ENCODE measurements at places on chromosomes 2 and 18.

DNA sequence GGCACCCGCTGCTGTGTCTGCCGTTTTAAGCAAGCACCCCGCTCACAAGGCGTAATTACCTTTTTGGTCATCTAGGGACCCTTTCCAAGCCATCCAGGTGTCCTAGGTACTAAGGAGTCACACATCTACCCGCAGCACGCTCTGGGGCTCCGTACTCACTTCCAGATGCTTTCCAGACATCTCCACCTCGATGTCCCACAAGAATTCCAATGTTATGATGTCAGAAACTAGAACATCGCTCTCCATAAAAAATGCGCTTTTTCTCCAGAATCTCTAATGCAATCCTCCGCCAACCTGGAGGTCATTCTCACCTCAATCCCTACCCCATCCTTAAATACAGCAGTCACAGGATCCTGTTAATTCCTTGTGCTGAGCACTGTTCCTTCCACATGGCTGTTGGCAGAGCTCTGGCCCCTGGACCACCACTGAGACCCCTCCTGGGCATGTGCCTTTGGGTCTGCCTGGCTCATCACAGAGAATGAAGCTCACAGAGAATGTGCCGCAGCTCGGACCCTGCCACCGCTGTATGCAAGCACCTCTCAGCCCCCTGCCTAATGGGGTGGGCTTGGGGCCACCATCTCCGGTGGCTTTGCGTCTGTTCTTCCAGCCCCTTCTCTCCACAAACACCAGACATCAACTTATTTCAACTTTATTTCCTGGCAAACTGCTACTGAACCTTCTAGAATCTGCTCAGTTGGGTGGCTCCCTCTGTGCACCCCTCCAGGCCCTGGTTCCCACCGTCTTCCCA lies 4.6 kb upstream of the PXDN start:
- no peak for DNase-seq

- DNase-seq, result no peak
These were observed 268.6 kb downstream of the FIGN start for GRCh38 chr2:163467251-163467630.

GRCh38 chr2:71561441-71562267 lies 108.3 kb downstream of the DYSF start:
- no peak for DNase-seq

GRCh38 chr18:59055345-59056032 lies 84.2 kb upstream of the SEC11C start:
- no peak for DNase-seq

- DNase-seq, result no peak
These were observed 819.6 kb downstream of the RNF144A start for GRCh38 chr2:7736646-7737305.

DNA sequence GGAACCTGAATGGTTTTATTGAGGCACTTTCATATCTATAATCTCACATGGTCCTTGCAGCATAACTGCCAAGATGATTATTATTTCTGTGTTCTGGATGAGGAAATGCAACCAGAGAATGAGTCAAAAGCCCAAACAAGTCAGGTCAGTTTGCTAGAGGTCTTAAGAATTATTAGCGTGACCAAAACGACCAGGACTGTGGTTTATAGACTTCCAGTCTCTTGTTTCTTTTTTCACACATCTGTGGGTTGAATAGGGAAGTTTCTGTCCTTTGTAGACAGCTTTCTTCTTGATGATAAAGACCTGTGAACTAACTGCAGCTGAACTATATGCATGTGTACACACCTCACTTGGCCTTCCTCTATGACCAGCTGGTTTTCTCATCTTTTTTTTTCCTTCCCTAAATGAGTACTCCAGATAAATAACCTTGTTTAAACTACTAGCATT lies 13.9 kb downstream of the ADAM23 start:
- DNase-seq, result no peak

DNA sequence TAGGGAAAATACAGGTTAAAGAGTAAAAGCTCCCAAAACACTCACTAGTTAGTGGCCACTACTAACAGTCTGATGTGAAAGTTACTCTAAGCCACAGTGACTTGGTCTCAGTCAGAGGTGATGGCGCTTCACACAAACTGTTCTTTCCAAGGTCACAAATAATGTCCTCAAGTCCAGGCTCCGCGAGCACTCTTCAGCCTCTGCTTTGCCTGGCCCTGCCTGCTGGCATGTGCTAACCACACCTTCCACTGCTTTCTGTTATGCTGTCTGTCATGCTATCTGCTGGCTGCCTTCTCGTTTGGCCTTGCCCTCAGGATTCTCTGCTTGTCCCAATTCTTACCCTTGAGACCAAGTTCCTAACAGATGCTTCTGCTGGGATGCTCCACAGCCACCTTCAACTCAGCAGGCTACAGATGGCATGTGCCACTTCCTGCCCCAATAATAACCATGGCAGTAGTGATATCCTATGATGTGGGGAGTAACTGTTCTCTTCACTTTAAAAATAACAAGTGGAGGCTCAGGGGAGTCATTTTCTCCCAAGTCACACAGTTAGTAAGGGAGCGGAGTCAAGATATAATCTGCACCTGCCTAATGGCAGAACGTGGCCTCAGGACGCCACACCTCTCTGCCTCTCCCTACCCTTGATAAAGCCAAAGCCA lies 75.7 kb downstream of the ZAP70 start:
- no peak for DNase-seq

- DNase-seq, result no peak
These were observed 75.9 kb downstream of the TMEM182 start for GRCh38 chr2:102837626-102838198.

DNA sequence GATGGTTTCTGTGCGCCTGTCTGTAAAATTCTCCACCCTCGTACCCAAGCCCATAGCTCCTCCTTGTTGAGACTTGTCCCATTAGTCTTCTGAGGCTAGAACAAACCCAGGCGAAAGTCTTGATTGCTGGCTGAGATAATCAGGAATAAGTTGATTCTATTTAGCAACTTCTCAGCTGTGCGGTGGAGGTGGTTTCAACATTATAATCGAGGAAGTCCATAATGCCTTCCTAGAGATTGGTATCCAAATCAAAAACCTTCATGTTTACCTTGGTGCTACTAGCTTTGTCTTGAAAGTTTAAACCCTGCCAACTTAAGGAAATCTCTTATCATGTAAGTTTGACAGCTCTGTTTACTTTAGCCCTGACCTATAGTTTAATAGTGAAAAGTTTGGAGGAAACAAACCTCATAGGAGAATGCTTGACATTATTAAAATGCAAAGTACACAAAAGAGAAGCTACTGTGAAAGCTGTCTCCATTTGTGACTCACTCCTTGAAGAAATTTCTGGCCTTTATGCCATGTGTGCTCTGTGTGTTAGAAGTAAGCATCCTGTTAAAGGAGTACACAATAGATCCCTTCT lies 36.6 kb upstream of the DSC1 start:
- no peak for DNase-seq

GRCh38 chr2:11569636-11570035 lies 35.8 kb downstream of the GREB1 start:
- DNase-seq, result no peak

GRCh38 chr18:62455222-62455621 lies 67.6 kb upstream of the ZCCHC2 start:
- no peak for DNase-seq

DNA sequence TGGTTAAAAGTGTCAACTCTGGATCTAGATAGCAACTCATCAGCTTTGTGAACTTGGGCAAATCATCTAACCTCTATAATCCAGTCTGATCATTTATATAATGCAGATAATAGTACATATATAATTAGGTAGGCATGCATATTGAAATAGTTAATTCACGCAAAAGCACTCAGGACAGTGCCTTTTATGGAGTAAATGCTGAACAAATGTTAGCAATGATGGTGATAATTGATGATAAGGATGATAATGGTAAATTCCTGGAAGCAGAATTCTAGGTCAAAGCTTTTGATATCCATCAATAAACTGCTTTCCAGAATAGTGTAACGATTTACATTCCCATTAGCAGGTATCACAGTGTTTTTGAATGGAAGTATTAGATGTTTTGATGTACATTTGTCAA lies 59.7 kb upstream of the CYP26B1 start:
- DNase-seq, result no peak

DNA sequence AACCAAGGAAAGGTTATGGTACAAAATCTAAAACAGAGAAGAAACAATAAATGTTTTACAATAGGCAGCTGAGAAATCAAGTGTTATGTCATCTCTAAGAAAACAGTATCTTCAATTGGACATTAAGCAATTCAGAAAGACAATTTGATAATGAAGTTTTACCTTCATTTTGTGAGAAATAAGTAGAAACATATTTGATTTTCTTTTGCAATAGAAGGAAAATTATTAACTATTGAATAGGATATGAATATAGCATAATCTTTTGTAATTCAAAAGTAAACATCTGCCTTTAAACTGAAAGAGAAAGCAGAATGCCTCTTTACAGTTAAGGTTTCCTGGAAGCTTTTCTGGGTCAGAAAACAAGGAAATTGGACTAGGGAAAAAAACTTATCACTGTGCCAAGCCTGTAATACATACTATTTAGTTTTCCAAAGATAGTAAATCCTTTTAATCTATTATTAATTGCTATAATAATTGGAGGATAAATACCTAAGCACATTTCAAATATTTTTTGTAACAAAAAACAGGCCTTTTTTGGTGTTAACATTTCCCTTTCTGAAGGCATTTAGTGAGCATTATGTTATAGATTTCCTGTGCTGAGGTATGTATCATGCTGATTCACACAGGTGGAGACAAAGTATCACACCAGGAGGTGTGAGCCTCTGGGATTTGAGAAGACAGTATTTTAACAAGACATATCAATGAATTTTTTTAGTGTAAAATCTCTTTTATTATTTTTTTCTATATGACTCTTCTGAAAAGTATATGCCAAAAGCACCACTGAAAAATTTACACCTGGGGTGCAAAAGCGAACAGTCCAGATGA lies 947.0 kb upstream of the CDH2 start:
- DNase-seq, result no peak

- DNase-seq, result no peak
These were observed 32.5 kb upstream of the FOSL2 start for GRCh38 chr2:28360058-28360717.

- DNase-seq, result no peak
These were observed 30.5 kb upstream of the IMPA2 start for GRCh38 chr18:11950824-11951223.

DNA sequence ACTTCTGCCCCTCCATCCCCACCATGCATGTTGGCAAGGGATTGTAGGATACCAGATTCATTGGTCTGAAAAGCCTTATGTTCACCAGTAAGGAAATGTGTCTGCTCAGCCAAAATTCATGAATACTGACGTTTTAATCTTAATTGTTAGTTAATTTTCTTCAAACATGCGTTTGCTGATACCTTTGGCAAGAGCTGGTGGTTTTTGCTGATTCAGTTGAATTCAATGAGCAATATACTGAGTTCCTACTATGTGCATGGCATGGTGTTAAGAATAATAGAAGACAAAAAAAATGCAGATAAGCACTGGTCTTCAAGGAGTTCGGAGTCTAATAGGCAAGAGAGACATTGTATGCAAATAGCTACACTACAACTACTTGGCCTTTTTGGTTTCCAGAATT lies 811.6 kb downstream of the BCL11A start:
- no peak for DNase-seq

- no peak for DNase-seq
These were observed 134.3 kb upstream of the RASGRP3 start for GRCh38 chr2:33342171-33342570.

- DNase-seq, result no peak
These were observed 50.8 kb upstream of the TMEM87B start for GRCh38 chr2:112004253-112004645.

DNA sequence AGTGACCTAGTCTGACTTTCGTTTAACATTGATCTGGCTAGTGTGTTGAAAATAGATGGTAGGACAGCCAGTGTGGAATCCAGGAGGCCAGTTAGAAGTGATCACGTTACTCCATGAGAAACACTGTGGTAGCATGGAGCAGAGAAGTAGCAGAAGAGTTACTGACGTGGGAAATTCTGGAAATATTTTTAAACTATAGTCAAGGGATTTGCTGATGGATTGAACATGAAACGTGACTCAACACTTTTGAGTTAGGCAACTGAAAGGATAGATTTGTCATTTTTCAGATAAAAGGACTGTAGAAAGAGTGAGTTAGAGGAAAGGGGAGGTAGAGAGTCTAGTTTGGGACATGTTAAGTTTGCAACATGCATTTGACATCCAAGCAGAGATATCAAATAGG lies 130.4 kb downstream of the IRS1 start:
- DNase-seq, result no peak

DNA sequence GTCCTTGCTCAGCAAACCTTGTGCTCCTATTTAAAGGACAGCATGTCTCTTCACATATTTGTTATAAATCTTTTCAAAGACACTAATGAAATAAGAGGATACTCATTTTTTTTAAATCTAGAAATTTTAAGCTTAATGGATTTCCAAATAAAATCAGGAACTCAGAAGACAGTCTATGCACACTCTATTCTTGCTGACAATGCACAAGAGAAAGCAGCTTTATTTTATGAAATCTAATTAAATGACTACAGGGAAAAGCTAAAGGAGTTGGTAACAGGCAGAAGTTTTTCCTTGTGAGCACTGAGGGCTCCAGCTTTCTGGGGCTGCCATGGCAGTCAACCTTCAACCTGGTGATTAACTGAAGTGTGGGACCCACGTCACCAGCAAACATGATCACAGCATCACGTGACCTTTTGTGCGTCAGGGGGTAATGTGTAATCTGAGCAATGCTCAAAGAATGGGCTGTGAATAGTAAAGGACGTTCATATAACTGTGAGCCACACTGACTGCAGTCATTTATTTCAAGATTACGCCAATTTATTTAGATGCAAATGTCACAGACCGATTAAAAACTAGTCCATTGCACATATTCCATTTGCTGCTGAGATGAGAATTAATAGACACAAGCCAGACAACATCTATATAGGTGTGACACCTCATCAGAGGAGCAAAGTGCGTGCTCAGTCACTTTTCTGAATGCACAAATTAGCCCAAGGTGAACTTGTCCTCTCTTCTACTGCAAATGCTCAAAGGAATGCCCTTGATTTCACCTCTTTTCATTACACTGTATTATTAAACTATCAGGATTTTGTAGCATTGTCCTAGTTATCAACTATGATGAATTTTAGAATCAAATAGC lies 11.6 kb upstream of the DNER start:
- no peak for DNase-seq

GRCh38 chr2:235300368-235301201 lies 193.3 kb upstream of the AGAP1 start:
- DNase-seq, result no peak

DNA sequence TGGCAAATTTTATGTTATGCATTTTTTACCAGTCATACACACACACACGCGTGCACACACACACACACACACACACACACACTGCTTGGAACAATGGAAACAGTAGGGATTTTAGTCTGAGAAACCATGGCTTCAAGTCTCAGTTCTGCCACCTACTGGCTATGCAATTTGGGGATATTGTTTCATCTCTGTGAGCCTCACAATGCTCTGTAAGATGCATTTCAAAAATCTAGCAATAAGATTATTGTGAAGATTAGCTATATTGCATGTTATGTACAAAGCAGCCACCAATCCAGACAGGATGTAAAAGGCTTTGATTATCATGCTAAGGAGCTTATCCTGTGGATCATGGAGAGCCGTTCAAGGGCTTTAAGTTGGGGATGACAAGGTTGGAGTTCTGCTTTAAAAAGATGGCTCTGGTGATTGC lies 401.4 kb downstream of the NBAS start:
- DNase-seq, result no peak

- DNase-seq, result no peak
These were observed 153.7 kb downstream of the TGIF1 start for GRCh38 chr18:3603421-3604234.

- DNase-seq, result no peak
These were observed 65.3 kb upstream of the CHRNA1 start for GRCh38 chr2:174829550-174829949.

GRCh38 chr2:80117401-80117800 lies 187.2 kb downstream of the LRRTM1 start:
- DNase-seq, result no peak

- no peak for DNase-seq
These were observed 15.0 kb downstream of the KANSL3 start for GRCh38 chr2:96623116-96623515.

Data from stimulated activated CD8-positive, alpha-beta memory T cell treated with anti-CD3 and anti-CD28 coated beads, Interleukin-15, amount 100 ng/mL, for 4 hours (primary cell).